ENCODE measurements at places on chromosomes 12 and 14.

DNA sequence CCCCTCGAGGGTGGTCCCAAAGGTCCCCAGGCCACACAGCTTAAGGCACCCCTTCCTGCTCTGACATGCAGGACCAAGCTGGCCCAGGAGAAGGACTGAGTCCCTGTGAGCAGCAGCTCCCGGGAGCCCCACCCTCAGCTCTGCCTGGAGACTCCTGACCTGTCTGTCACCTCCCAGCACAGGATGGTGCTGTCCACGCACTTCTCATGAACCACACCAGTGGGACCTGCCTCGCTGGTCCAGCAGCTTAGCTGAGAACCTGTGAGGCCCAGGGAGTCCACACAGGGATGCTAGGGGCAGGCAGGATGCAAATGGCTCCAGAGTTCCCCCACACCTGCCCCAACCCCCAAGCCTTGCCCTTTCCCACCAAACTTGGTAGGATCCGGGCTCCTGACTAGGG lies 27.7 kb downstream of the CCDC85C start:
- H3K4me1 ChIP-seq, result peaks cover 98% of the 10 kb centered on the region
- no peaks in the 10 kb centered on the region for H3K36me3 ChIP-seq
- peak overlapping the region; percentile 16 for H3K27ac ChIP-seq

- H3K4me1 ChIP-seq, result no peaks in the 10 kb centered on the region
- H3K27ac ChIP-seq, result no peak overlapping the region
- no peak overlapping the region for H3K4me3 ChIP-seq
- no peaks in the 10 kb centered on the region for H3K36me3 ChIP-seq
Observed at GRCh38 chr12:17108877-17109541, 503.0 kb upstream of the LMO3 start.

DNA sequence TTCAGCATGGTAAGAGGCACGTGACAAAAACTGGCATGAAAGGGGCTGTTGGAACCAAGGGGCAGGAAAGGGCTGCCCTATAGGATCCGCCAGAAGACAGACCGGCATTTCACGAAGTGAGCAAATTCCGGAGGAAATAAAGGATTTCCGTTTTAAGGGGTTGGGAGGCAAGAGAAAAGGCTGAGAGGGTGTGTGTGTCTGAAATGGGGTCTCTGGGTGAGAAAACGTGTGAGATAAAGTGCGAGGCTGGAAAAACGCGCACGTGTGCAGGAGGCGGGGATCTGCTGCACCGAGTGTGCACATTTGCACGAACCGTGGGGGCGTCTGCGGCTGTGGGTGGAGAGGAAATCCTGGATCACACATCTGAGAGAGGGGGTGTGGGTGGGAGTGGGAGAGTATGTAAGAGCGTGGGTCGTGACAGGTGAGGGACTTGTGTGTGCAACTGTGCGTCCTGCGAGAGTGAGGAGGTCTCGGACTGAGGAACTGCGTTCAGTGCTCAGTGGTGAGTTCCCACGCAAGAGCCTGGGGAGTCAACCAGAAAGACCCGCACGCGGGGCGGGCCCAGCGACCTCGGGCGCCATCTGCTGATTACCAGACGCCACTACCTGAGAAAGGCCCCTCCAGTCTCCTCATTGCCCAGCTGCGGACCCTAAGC lies 37.0 kb upstream of the P2RX7 start:
- no peaks in the 10 kb centered on the region for H3K27me3 ChIP-seq
- DNase-seq, result peak; percentile 78

DNA sequence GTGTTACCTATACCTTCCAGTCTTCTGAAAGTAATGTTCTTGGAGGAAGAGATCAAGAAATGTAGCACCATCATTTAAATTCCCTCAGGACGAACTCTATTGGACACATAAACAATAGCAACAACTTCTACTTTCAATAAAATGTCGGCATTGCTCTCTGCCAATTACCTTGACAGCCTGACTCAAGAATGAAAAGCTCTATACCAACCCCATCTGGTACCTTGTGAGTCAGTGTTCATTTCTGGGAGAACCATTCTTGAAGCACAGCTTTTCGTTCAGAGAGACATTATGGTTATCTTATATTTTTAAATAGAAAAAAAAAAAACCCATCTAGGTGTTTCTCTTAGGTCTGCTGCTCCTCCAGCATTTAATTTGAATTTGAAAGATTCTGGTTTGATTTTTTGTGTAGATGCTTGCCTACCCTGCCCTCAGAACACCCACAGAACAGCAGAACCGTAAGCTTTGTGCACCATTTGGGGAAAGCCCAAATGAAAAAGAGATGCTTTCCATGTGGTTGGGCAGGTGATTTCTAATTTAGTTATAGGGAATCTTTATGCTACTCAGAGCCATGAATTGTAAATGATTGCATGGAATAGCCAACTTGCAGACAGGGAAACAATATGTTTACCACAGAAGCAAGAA lies 156.0 kb downstream of the SAMD4A start:
- no peaks in the 10 kb centered on the region for H3K4me1 ChIP-seq
- no peaks in the 10 kb centered on the region for H3K27me3 ChIP-seq
- H3K36me3 ChIP-seq, result no peaks in the 10 kb centered on the region
- H3K4me3 ChIP-seq, result no peak overlapping the region
- no peak for DNase-seq

DNA sequence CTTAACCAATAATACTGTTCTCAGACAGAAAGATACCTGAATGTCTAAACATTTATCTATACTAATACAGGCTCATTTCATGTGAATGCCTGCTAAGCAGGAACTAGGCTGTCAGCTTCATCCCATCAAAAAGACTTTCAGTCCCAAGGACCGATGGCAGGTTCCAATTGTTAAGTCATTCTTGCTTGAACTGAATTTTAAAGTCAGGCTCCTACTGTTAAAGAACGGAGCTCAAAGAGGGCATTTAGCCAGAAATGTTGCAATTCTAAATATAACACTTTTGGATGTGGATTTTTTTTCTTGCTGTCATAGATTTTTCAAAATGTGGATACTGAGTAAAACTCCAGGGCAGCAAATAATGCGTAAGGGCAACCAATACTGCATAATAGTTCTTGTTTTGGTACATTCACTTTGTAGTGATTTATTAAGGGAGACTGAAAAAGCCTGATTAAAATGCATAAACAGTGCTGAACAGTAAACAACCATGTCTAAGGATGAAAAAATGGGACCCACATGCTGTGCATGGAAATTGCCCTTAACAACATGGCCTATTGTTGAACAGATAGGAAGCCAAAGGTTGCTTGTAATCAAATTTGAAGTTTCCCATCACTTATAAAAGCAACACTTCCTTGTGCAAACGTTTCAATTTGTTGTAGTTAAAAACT lies 38.6 kb upstream of the DBX2 start:
- no peak overlapping the region for H3K4me3 ChIP-seq
- H3K4me1 ChIP-seq, result no peaks in the 10 kb centered on the region
- no peak for DNase-seq

DNA sequence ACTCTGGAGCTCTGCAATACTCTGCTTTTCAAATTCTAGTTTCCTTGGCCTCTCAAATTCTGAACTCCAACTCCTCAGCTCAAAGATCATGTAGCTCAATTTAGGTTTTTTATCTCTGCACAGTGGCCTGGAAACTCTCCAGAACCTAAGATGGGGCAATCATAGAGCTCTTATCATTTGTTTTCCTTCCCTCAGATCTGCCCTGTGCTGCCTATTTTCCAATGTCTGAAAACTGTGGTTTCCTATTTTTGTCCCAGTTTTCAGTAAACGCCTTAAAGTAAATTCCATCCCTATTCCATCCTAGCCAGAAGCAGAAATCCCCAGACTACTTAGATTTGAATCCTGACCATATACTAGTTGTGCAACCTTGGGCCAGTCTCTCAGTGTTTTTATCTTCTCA lies 73.2 kb downstream of the CEP83 start:
- no peaks in the 10 kb centered on the region for H3K4me1 ChIP-seq
- no peak for DNase-seq
- no peak overlapping the region for H3K27ac ChIP-seq
- no peak overlapping the region for H3K4me3 ChIP-seq

GRCh38 chr12:587132-588023 lies 75.9 kb downstream of the NINJ2 start:
- H3K27me3 ChIP-seq, result no peaks in the 10 kb centered on the region
- no peak overlapping the region for H3K4me3 ChIP-seq
- no peaks in the 10 kb centered on the region for H3K36me3 ChIP-seq
- peaks cover 4% of the 10 kb centered on the region for H3K4me1 ChIP-seq
- no peak for DNase-seq

DNA sequence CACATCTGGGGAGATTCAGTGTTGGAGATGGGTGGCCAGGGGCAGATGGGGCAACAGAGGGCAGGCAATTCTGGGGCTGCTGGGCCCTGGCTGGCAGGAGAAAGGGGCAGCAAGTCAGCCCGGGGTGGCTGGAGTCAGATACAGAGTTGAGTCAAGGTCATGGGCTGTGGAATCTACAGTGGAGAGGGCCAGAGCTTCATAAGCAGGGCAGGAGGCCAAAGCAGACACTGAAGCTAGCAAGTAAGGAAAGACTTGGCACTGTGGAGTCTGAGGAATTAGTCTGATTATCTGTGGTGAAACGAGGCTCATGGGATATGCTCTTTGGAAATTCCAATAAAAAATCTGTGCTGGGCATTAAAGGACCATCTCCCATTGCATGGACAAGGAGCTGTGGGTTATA lies 95.5 kb downstream of the TMX1 start:
- no peak overlapping the region for H3K4me3 ChIP-seq
- H3K27me3 ChIP-seq, result no peaks in the 10 kb centered on the region
- no peak for DNase-seq
- H3K4me1 ChIP-seq, result no peaks in the 10 kb centered on the region
- no peaks in the 10 kb centered on the region for H3K36me3 ChIP-seq

- no peaks in the 10 kb centered on the region for H3K36me3 ChIP-seq
- H3K27me3 ChIP-seq, result peaks cover 5% of the 10 kb centered on the region
- peak overlapping the region; percentile 84 for H3K4me3 ChIP-seq
- peak; percentile 67 for DNase-seq
Observed at GRCh38 chr12:32400114-32400672, 835 bp downstream of the FGD4 start.

DNA sequence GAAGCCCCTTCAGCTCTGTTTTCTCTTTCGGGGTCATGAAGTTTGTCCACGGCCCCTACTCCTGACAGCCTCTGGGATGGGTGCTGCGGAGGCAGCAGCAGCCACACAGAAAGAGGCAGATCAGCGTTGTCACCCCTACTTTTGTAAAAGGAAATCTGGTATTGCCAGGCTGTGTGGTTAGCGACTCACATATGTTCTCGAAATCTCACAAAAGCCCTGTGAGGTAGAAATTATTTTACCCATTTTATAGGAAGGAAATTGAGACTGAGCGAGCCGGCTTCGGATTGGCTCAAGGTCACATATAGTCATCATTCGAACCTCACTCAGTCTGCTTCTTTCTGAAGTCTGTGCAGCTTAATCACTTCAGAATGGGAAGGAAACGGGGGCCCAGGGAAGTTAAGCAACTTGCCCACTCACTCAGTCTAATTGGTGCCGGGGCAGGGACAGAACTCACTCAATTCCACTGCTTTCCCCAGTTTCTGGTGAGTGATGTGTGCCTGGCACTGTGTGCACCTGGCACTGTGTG lies 1.1 kb upstream of the CKAP4 start:
- peak overlapping the region; percentile 99 for H3K27ac ChIP-seq
- peak overlapping the region; percentile 90 for H3K4me3 ChIP-seq
- no peak for DNase-seq
- no peaks in the 10 kb centered on the region for H3K36me3 ChIP-seq
- H3K4me1 ChIP-seq, result peaks cover 47% of the 10 kb centered on the region

DNA sequence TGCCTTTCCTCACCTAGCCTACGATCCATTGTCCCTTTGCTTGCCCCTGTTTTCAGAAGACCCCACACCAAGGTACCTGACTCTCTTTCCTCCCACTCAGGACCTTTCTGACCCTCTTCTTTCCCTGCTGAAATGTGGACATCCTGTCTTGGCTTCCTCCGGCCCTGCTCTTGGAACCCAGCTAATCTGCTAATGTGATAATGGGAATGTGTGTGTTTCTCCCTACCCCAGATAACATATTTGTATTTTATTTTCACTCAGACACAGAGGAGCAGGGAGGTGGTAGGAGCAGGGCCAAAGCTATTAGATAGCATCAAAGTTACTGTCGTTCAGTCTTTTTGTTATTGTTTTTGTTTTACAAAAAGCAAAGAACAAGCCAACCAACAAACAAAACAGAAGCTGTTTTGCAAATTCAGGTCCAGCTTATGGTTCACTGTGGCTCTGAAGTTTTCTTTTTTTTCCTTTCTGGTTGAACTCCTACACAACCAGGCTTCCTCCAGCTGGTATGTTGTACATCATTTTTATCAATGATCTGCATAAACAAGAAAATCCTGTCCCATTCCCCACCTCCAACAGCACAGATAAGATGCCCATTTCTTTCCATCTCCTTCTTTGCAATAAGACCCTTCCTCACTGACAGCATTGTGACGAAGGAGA lies 137.3 kb downstream of the C12orf75 start:
- H3K27ac ChIP-seq, result no peak overlapping the region
- no peak for DNase-seq
- no peaks in the 10 kb centered on the region for H3K4me1 ChIP-seq
- H3K36me3 ChIP-seq, result no peaks in the 10 kb centered on the region

- no peaks in the 10 kb centered on the region for H3K27me3 ChIP-seq
- no peak for DNase-seq
- H3K36me3 ChIP-seq, result peaks cover 23% of the 10 kb centered on the region
- no peaks in the 10 kb centered on the region for H3K4me1 ChIP-seq
- no peak overlapping the region for H3K27ac ChIP-seq
- no peak overlapping the region for H3K4me3 ChIP-seq
Observed at GRCh38 chr12:132649226-132649945, 30.8 kb downstream of the P2RX2 start.

All from stomach (tissue), 19 donors.